ENCODE measurements at places on chromosomes 1 and 21.

DNA sequence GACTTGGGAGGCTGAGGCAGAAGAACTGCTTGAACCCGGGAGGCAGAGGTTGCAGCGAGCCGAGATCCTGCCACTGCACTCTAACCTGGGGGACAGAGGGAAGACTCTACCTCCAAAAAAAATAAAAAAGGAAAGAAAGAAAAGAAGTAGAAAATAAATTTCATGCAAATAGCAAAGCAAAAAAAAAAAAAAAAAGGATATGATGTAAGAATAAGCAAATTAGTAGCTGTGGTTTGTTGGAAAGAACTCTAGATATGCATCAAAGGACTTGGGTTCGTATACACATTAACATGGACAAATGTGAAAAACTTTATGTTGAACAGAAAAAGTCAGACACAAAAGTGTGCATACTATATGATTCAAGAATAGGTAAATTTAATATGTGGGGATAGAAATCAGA lies 11.9 kb downstream of the WASF2 start:
- DNase-seq, result no peak

- DNase-seq, result peak; percentile 3
Measured at GRCh38 chr1:118113261-118113660, 71.8 kb downstream of the SPAG17 start.

DNA sequence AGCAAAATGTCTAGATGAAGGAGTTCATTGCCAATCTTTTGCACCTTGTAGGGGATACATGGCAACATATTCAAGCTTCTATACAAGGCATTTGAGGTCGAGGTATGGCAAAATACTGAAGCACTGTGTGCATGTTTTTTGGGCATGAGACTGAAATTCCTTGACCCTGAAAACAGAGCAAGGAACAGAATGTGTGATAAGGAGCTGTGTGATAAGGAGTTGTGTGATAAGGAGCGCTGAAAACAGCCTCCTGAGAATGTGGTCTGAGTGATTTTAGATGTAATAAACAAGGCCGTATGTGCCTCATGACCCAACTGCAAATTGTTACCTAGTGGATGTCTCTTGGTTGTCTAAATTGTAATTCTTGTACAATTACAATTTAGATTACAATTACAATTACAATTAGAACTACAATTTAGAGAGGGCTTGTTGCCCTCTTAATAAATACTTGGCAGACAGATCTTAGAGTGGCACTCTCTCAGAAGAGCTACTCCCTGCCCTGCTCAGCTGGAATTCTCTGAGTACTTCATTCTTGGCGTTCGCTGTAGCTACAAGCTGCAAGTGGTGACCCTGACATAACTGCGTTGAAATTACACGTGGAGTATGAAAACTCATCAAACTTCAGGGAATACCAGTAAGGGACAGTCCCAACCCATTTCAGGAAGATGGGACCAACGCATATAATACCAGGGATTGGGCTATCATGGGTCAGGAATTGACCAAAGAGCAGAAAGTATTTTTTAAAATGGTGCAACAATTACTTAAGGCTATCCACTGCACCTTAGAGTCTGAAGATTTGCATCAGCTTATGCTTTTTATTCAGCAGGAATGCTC lies 20.0 kb upstream of the ITLN1 start:
- peak; percentile 88 for DNase-seq

DNA sequence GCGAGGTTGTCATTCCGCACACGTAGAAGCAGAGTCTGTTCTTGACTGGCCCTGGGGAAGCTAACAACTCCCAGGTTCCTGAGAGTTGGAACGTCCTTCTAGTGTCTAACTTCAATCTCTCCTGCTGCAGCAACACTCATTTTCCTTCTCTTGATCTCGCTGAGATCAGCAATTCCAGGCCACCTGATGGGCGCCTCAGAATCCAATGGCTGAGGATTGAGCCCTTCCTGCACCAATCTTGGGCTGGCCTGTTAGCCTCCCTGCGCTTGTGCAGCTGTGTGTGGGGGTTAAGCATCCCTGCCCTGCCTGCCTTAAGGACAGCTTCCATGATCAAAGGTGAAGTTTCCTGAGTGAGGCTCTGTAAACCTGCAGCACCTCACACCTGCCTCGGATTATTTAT lies 87.9 kb downstream of the SYT2 start:
- DNase-seq, result no peak

DNA sequence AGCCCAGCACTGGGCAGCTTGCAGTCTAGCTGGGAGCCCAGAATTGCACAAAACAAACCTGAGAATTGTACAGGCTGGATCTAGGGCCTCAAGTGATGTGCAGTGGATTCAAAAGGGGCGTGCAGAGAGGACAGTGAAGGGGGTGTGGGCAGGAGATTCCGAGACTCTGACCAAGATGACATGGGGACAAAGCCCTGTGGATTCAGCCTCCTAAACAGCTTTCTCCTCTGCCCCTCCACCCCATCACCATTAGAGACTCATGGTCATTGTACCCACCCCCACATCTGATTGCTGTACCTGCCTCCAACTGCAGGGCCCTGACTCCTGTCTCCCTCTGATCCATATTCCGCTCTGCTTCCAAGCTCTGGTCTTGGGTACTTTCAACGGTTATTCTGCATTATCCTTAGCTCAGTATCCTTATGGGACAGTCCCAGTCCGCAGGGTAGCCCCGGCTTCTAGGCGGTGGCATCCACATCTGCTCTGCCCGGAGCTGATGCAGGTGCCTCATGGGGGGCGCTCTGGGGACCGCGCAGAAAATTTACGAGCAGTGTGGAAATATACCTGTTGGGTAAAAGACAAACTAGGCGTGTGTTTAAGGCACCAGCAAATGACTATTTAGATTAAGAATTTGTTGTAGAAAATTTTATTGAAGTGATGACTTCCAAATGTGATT lies 1.7 kb upstream of the BMP8A start:
- DNase-seq, result no peak

- no peak for DNase-seq
Measured at GRCh38 chr1:89670163-89670562, 37.2 kb downstream of the LRRC8C start.

- no peak for DNase-seq
Measured at GRCh38 chr1:97893844-97894243, 27.0 kb downstream of the DPYD start.

DNA sequence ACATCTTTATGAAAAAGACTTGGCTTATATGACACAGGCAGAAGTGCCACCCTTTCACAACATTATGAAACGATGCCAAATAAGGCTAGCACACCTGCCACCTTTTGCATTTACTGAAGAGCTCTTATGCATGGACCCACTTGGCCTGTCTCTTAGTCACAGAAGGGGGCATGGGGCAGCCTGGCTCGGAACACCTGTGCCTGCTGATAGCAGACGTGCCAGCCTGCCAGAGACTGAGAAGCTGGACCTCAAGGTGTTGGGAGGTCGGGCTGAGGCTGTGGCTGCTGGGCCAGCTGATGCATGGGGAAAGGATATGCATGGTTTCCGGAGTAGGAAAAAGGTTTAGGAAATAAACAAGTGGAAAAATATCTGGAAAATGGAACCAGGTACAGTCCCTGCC lies 21.5 kb downstream of the RCAN1 start:
- no peak for DNase-seq

DNA sequence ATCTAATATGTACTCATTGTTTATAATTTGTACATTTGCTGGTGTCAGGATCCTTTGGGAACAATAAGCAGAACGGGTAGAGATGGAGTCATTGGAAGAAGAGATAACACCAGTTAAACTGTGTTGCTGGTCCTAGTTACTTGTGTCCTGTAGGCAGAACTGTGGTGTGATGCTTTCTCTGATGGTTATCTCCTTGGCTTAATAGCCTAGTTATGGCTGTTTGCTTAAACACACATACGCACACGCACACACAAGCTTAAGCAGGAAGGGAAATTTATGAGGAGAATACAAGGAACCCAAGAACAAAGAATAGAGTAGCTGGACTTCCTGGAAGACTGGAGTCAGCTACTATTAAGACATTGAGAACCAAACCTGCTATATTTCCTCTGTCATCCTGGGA lies 5.7 kb upstream of the PKN2 start:
- no peak for DNase-seq

GRCh38 chr1:201381130-201381529 lies 3.6 kb upstream of the TNNT2 start:
- DNase-seq, result no peak

DNA sequence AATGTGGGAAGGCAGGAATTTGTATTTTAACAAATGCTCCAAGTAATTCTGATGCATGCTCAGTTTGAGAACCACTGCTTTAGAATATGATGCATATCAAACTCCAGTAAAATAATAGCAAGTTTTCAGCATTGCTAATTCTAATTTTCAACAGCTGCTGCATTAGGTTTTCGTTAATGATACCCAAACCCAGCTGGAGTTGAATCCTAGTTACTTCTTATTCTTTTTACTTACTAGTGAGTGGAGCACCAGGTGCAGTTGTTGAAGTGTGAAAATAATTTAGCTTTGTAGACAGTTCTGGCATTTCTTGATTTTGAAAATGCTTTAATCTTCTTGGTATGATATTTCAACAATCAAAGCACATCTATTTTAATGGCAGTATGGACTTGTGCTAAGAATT lies 138.5 kb downstream of the HS2ST1 start:
- DNase-seq, result no peak

GRCh38 chr1:164443166-164443565 lies 115.8 kb upstream of the PBX1 start:
- no peak for DNase-seq

DNA sequence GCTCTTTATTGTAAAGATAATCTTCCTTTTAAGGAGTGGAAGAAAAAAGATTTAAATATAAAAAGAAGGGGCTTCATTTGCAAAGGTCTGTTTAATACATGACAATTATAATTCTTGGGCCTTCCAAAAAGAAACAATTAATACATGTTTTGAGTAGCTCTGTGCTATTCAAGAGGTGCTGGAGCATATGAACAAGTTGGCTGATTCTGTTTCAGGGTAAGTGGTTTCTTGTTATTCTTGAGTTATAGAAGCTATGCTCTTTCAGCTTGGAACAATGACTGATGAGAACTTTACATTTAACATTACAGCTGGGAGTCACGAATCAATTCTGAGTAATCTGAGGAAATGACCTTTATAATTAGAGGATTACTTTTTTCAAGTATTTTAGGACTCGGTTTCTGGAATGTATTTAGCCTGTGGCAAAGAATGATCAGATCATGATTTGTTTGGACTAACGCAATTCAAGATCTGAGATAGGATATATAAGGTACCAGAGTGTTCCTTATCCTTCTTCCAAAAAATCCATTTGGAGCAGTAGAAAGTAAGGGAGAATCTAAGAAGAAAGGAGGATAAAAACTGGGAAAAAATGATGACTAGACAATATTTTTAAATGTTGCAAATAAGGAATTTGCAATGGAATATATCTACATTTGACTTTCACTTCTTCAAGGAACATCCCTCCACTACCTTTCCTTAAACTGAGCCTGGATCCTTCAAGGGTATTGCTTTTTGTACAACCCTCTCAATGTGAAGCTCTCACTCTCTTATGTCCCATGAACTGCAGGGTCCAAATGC lies 77.1 kb upstream of the KCTD3 start:
- no peak for DNase-seq

GRCh38 chr1:68495968-68496679 lies 758 bp downstream of the DEPDC1 start:
- DNase-seq, result peak; percentile 21

DNA sequence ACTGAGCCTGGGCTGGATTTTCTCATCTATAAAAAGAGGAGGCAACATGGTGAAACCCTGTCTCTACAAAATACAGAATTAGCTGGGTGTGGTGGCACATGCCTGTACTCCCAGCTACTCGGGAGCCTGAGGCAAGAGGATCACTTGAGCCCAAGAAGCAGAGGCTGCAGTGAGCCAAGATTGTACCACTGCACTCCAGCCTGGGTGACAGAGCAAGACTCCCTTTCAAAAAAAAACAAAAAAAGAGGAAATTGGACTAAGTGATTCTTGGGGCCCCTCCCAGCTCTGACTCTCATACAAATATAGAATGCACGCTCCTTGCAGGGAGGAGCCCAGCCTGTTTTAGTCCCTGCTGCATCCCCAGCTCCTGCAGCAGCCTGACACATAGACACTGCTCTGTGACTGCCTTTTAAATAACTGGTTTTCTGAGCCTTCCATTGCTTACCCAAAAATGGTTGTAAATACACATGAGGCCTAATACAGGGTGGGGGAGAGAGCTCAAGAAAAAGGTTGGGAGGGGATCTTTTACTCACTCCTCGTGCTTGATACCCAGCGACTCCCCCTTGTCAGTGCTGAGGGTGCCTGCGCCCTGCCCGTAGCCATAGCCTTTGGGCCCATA lies 17.2 kb downstream of the CSRP1 start:
- DNase-seq, result no peak

DNA sequence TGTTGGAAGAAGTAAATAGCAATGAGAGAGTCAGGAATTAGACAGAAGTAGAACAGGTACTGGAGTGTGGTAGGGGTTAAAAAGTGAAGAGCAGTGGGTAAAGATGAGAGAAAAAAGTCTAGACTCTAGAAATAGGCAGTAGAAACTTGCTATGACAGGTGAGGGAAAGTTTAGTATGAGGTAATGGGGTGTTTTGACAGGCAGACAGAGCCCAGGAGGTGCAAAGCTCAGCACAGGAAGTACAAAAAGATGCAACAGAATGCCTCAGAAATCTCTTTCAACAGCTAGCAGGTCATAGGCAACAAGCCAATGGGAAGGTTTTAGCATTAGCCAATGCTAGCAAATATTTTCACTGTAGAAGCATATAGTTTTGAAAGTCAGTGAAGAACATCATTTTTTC lies 319.1 kb upstream of the SGIP1 start:
- no peak for DNase-seq

- peak; percentile 97 for DNase-seq
Measured at GRCh38 chr21:31161157-31161556, 122.9 kb upstream of the KRTAP19-8 start.

GRCh38 chr1:103788377-103788776 lies 38.7 kb downstream of the AMY1C start:
- peak; percentile 10 for DNase-seq

DNA sequence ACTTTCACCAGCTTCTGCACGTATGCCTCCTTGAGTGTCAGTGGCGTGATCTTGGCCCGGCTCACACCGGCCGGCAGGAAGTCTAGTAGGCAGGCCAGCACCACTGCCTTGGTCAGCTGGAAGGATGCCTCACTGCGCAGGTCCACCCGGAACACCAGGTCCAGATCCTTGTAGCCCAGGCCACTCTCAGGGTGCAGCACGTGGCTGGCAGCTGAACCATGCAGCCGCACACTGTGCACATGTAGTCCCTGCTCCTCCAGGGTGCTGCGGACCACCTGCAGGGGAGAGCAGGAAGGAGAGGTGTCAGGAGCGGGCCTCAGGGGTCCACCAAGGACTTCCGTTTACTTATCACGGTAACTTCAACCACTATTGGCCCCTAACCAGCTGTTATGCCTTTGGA lies 6.0 kb downstream of the TENT5B start:
- DNase-seq, result peak; percentile 15

- DNase-seq, result no peak
Measured at GRCh38 chr1:39458991-39459390, 32.4 kb upstream of the BMP8A start.

DNA sequence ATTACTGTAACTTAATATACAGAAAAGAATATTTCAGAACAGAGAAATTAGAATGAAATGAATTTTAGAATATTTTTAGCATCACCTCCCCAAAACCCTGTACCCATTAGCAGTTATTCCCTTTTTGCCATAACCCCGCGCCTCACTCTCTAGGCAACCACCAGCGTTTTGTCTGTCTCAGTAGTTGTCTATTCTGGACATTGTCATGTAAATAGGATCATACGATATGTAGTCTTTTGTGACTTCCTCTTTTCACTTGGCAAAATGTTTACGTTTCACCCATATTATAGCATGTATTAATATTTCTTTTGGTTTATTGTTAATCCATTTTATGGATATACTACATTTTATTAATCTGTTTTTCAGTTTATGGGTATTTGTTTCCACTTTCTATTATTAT lies 24.9 kb downstream of the SOAT1 start:
- no peak for DNase-seq
